Right renal cortex interstitium (tissue), 3 donors: ENCODE measurements at places on chromosomes 3 and 15.

DNA sequence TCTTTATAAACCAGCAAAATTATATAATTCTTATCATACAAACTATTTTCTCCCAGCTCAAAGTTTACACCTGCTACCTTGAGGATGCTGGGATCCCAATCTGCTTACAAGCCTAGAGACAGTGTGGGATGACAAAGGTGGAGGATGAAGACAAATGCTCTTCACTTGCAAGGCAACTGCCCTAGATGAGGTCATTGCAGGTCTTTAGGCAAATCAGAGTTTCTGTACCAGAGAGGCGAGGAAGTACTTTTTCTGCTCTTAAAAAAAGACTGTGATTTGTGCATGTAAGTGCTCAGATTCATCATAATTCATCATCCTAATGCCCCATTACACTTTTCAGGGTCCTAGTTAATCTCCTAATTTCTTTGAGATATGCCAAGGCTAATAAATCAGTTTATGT lies 376.1 kb downstream of the ZPLD1 start:
- DNase-seq: no peak

- DNase-seq: no peak
These were observed 397.1 kb downstream of the CACNA2D3 start for GRCh38 chr3:54519493-54519892.

DNA sequence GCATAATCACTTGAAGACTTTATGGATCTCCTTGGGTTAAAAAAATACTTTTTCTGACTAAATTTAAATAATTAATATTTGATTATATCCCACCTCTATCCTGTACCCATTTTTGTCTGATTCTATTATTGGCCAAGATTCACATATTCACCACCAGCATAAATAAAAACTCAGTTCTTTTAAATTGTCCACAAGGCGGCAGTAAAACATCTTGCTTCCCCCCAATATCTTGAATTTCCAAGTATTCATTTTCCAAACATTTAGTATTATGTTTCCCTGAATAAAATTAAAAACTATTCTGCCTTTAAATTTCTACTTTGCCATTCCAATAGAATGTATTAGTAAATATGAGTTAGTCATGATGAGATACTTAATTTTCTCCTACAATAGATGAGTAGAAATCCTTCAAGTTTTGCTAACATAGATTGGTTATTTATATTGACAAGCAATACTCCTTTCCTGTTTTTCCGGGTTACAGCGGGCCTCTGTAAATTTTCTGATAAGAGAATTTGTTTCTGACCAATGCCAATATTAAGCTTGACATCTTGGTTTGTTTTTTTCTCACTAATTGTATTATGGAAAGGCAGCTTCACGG lies 218.7 kb upstream of the MDFIC2 start:
- no peak for DNase-seq

DNA sequence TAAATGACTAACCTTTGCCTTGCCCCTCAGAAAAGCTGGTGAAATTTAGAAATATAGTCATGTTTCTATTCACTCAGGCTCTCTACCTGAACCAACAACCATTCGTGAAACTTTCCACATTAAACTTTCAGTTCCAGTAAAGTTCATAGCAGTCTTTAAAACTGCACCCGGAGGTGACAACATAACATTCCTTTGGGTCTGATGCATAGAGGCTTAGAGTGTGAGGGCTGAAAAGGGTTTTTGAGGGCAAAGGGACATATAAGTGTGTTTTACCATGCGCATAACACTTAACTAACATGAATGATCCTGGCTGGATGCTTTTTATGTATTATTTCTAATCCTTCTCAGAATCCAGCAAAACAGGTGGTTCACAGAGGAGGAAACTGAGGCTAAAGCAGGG lies 471.7 kb upstream of the MCTP2 start:
- DNase-seq: no peak

GRCh38 chr3:10968401-10968800 lies 24.1 kb upstream of the SLC6A1 start:
- DNase-seq: no peak

GRCh38 chr3:100299016-100299415 lies 35.5 kb upstream of the NIT2 start:
- no peak for DNase-seq
